ENCODE measurements at places on chromosomes 6 and 20.

DNA sequence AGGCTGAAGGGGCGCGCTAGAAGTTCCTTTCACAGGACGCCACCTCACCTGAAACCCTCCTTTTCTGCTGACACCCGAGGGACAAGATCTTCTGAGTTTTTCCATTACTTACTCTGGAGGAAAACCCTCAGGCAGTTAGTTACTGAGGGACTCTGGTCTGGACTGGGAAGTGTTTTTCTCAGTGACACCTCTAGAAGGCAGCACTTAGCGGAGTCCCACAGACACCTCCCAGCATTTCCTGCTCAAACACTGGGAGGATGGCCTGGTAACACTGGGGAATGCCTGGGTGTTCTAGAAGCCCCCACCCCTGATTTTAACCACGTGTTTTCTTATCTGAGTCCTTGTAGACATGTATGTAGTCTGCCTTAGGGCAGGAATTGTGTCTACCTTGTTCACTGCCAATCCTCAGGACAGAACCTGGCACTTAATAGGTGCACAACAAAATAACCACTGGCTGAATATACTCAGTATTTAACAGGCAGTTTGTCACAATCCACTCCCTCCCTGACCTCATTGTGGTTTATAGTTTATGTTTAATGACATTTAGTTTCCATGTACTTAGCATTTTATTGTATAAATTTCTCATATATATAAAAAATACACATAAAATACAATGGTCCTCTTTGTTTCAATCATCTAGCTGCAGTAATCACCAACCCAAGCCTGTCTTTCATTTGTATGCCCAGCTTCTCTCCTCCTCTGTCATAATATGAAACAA is 4.8 kb downstream of the GSTA3 start:
- DNase-seq, result no peak

GRCh38 chr6:150534553-150534952 is 65.1 kb upstream of the PLEKHG1 start:
- no peak for DNase-seq

- no peak for DNase-seq
Measured at GRCh38 chr6:30813631-30814145, 69.3 kb upstream of the IER3 start.

DNA sequence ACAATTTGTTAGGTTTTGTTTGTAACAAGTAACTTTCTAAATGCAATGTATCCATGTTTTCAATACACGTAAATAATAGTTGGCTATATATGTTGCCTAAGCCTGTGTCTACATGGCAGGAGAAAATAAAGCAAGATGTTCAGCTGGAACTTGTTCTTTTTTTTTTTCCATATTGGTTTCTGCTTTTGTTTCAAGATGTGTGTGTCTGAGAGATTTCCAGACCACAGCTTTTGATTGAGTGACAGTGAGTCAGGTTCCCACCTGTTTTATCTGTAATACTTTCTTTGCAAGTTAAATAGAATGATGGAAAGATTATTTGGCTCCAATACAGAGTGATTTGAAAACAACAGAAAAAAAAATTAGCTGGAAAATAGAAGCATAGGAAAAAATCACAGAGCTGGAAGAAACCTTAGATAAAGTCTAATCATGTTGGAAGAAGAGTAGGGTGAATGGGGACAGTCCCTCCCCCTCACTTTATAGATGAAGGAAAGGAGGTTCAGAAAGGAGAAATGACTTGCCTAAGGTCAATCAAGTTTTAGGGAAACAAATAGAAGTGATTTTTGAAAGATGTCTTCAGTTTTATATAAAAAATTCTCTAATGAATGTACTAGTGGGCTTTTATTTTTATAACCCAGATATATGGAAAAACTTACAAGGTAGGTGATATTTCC is 150.9 kb upstream of the STMND1 start:
- no peak for DNase-seq

DNA sequence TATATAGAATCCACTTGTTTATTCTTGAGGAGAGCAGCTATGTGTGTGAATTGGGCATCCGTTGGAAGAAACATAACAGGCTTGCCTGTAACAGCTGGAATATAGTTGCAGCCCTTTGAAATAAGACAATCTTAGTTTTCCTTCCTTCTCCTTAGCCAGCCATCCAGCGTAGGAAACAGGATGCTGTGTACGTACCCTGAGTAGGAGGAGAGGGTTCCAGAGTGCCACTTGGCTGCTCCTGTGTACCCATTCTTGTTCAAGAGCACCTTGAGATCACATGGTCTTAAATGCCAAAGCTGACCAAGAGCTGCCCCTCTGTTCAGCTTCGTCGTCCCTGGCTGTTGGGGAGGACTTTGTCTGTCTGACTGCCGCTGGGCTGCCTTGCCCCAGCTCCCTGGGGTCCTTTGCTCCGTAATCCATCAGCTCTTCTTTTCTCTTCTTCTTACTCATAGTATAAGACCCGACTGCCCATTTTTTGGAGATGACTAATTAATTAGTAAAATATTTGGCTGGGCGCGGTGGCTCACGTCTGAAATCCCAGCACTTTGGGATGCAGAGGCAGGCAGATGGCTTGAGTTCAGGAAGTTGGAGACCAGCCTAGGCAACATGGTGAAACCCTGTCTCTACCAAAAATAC is 49.0 kb downstream of the RREB1 start:
- DNase-seq, result no peak

- no peak for DNase-seq
Measured at GRCh38 chr6:140486450-140487361, 1112.3 kb upstream of the CITED2 start.

DNA sequence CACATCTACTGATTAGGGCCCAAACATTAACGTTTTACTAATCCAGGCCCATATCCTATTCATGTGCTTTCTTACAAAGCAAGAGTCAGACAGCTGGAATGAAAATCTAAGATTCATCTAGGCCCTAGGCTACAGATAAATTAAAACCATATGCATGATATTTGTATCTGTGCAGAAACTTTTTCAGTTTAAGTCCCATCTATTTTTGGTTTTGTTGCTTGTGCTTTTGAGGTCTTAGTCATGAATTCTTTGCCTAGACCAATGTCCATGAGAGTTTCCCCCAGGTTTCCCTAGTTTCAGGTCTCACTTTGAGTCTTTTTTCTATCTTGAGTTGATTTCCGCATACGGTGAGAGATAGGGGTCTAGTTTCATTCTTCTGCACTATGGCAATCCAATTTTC is 20.2 kb downstream of the ADNP start:
- DNase-seq, result no peak

DNA sequence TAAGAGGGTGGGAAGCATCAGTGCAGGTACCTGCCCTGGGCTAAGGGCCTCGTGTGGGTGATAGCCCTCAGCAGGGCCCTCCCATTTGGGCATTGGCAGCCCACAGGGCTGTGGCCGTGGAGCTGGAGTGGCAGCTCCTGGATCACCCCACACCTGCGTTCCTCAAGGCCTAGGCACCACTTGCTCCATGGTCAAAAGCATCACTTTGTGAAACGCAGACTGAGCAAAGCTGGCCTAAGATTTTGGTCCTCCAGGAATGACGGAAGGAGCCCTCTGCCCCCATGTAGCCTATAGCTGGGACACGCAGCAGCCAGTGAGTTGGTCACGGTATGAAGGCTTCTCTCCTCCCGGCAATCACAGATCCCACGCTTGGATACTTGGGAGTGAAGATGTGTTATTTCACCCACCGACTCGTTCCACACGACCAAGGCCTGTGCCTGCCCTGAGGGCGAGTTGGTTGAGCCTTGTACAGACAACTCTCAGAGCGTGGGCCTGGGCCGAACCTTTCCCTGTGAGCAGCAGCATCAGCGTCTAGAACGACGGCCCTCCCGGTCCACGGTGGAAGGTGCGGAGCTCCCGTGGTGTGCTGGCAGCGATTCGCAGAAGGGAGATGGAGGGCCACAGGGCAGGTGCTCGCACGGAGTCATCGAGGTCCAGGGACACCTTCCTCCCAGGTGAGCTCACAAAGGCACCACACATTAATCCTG is 39.7 kb downstream of the THBS2 start:
- DNase-seq, result no peak

DNA sequence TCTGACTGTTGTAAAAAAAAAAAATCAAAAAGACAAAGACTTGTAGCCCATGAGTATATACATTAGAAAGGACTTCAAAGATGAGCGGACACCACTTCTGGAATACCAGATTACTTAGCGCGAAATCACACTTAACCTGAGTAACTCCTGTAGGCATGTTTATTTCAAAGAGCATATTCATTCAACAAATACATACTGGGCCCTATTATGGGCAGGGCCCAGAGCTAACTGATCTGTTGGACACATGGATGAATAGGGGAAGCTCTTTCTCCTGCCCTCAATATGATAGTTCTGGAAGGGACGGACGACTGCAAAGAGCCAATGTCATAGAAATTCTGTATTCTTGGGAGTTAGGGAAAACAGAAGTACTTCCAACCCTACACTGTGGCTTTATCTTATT is 12.3 kb downstream of the MAN1A1 start:
- no peak for DNase-seq

GRCh38 chr20:57053067-57053466 is 213.4 kb downstream of the BMP7 start:
- no peak for DNase-seq

GRCh38 chr6:30169658-30170614 is 6.6 kb downstream of the TRIM15 start:
- DNase-seq, result no peak

DNA sequence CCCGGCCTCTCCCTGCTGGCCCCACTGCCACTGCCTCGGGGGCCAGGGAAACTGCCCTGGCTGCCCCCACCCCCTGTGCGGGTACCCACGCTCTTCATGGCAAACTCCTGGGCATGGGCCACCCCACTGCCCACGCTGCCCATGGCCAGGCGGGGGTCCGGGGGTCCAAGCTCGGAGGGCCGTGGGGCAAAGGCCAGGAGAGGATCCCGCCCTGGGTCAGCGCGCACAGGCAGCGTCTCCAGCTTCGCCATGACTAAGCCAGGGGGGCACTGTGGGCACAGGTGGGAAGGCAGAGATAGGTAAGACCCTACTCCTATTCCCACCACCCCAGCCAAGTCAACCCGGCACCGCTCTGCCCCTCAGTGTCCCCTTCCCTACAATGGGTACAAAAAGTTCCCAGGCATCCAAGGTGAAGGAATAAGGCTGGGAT is 6.4 kb downstream of the LZTS3 start:
- no peak for DNase-seq

GRCh38 chr6:127971945-127972391 is 71.1 kb upstream of the THEMIS start:
- DNase-seq, result no peak

- DNase-seq, result no peak
Measured at GRCh38 chr6:3770023-3770720, 18.7 kb upstream of the PXDC1 start.

DNA sequence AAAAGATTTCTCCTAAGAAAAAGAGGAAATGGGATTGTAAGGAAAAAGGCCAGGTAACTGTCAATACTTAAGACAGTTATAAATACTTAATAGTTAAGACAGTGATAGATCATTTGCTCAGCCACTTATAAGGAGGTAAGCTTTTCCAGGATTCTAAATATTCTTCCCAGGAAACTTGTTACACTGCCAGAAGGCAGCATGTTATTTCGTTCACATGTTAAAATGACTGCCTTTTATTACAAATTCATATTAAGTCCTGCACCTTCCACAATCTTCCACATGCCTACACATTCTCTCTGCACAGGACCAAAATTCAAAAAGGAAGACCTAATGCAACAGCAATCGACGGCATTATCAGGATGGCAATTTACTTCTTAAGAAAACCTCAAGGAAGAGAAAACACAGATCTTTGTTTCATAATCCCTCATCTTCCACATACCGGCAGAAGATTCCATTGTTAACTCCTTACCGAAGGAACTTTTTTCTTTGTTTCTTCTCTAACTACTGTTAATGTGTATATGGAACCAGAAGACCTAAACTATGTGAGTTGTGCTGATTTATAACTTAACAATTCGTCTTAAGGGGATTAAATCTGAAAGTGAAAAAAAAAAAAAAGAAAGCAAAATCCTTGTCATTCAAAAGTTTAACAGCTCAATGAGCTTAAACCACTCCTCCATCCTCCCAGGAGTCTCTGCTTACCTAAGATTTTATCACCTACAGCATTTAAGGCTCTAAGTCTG is 799 bp downstream of the TAAR2 start:
- no peak for DNase-seq

- DNase-seq, result no peak
Measured at GRCh38 chr6:11522812-11523605, 14.5 kb upstream of the TMEM170B start.

- peak; percentile 3 for DNase-seq
Measured at GRCh38 chr6:22025468-22026163, 271.2 kb downstream of the PRL start.
